Muscle of arm (tissue), 14 donors: ENCODE measurements at places on chromosomes 13 and 19.

GRCh38 chr19:10505583-10506229 lies 2.5 kb upstream of the KEAP1 start:
- peak; percentile 48 for DNase-seq

DNA sequence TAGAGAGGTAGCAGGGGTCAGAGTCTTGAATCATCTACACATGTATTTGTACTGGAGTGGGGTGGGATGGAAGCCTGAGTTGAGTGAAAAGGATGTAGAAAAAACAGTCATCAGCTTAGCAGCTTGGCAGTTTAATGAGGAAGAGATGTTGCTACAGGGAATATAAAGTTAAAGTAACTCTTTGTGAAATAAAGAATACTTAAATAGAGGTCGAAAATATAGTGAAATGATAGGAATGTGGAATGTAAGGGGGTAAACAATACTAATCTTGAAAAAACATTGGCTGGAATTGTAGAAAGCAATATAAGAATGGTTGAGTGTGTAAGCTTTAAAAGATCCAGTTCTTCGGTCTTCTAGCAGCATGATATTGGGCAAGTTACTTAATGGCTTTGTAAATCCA lies 22.7 kb downstream of the NUP58 start:
- no peak for DNase-seq

DNA sequence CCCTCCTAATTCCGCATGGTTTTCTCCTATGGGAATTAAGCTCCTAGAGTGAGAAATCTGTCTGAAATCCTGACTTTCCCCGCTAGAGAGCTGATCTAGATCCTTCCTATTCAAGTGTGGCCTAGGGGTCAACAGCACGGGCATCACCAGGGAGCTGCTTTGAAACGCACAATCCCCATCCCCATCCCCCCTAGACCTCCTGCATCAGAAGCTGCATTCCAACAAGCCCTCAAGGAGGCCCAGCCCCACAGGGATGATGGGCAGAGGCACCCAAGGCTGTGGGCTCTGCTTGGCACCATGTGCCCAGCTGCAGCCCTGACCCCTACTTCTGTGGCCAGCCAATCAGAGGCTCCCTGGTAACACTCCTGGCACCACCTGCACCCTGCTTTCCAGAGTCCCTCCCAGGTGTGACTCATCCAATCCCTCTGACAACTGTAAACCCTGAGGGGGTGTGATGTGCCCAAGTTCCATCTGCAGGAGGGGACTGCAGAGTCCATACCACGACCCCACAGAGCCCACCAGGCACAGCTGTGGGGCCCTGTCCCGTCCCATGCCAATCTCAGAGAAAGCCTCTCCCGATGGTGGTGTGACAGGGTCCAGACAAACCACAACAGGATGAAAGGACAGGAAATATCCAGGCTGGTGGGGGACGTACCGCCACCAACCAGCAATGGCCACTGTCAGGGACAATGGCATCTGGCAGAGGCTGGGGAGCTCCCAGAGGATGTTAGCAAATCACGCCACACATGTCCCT lies 19.8 kb upstream of the SLC35E1 start:
- DNase-seq, result no peak

DNA sequence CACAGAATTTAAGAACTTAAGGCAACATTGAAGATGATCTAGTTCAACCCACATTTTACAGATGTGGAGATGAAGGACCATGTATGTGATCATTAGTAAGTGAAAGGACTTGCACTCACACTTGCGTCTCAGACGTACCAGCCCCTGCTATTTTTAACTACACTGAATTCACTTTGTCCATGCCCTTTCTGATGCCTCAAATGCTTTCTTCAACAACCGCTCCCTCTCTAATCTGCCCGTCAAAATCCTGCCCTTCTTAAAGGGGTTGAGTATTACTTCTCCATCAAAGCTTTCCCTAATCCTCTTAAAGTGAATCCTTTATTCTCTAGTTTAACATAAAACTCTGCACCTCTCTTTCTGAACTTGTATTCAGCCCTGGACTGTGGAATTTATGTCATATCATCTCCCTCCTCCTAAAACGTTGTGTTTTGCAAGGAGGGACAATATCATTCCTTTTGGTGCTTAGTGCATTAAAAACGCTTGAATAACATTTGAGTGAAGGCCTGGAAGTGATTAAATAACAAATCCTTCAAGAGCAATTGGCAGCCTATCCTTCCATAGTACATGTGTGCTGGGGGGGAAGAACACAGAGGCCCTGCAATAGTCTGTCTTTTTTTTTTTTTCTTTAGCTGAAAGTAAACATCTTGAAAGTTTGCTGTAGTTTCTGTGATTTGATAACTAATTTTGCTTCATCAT lies 493.3 kb downstream of the LMO7 start:
- DNase-seq, result peak; percentile 63

- no peak for DNase-seq
Measured at GRCh38 chr13:60617991-60618733, 221.1 kb downstream of the TDRD3 start.

DNA sequence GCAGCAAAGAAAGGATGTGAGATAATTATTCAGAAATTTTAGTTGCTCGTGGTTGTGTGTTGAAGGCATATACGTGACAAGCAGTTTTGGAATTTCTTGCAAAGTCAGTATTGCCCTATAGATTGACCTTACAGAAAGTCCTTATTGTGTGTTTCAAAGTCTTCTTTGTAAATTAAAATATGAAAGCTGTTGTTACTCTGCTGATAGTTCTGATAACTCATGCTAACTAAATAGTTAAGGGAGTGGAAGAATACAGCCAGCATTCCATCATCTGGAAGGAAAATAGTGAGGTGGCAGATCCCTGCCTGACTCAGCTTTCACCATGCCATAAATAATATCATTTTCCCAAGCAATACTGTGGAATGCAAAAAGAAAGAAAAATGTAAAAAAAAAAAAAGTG lies 27.2 kb downstream of the WASF3 start:
- DNase-seq, result no peak

- no peak for DNase-seq
Measured at GRCh38 chr13:74104661-74105275, 29.4 kb downstream of the KLF12 start.

DNA sequence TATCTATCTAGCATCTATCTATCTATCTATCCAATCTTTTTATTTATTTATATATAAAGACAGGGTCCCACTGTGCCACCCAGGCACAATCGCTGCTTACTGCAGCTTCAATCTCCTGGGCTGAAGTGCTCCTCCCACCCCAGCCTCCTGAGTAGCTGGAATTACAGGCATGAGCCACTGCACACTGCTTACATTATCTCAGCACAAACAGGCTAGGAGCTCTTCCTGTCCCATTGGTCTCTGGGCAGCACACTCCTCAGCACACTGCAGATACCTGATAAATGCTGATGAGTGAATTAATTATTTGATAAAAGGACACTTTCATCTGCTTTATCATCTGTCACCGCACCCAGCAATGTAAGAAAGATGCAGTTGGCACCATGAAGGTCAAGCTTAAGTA lies 16.1 kb downstream of the ZNF562 start:
- no peak for DNase-seq

- peak; percentile 64 for DNase-seq
Measured at GRCh38 chr19:1028062-1028926, 1.9 kb downstream of the CNN2 start.

DNA sequence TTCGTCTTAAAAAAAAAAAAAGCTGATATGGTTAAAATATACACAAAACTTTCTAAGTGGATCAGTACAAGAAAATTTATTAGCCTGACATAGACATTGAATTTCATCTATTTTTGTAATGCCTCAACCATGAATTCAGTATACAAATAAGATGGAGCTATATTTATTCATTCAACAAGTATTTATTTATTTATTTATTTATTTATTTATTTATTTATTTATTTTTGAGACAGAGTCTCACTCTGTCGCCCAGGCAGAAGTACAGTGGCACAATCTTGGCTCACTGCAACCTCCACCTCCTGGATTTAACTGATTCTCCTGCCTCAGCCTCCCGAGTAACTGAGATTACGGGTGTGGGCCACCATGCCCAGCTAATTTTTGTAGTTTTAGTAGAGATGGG lies 78.5 kb upstream of the GSX1 start:
- DNase-seq, result no peak

GRCh38 chr13:95509521-95510310 lies 42.8 kb upstream of the CLDN10 start:
- DNase-seq, result no peak

DNA sequence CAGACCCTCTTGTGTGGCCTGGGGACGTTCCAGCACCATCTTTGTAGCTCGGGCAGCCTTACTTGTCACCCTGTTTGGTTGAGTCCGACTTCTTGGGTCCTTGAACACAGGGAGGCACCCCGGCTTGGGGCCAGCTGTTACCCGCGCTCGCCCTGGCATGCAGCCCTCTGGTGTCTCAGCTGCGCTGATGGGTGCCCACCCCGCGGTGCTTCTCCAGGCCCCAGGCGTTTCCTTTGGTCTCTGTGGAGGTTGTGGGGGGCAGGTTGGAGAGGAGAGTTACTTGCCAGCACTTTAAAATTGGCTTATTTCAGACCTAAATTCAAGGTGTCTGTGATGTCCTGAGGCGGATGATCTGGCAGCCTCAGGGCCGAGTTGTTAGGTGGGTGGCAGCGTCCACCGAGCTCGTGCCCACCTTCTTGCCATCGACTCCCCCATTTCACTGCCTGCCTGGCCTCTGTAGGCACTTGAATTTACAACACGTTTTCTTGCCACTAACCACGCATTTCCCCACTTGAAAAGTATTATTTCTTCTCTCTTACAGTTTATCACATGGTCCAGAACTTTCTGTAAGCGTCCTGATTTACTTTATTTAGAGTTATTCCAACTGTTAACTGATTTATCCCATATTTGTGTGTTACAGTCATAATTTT lies 16.9 kb downstream of the UBAC2 start:
- no peak for DNase-seq

- DNase-seq, result peak; percentile 83
Measured at GRCh38 chr19:6048793-6049405, 61.4 kb downstream of the RFX2 start.

DNA sequence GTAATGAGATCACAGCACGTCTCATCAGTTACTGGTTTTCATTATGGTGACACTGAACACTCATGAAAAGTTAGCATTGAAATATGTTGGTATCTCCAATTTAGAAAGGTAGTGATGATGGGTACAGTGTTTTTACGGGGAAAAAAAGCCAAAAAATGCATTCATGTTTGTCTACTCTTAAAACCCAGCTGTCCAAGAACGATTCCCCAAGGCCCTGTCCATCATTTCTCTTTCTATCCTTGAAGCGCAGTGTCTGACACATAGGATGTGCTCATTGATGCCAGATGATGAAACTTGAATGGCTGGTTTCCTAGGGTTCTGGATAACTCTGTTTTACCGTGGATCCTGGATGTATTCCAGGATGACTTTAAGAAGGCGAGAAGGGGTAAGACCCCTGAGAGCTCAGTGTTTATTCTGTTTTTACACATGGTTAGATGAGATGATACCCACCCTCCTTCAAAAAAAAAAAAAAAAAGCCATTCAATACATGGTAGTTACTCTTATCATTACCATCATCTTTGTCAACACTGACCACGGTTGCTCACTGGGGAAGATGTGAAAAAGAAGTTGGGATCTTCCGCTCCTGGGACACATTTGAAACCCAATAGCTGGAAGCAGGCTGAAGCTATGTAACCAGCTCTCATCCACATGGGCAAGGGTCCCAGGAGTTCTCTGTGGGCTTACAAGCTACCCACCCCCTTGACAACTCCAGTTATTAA lies 22.5 kb downstream of the SERP2 start:
- DNase-seq, result no peak

- DNase-seq, result no peak
Measured at GRCh38 chr19:48826606-48827020, 9.7 kb downstream of the HSD17B14 start.

DNA sequence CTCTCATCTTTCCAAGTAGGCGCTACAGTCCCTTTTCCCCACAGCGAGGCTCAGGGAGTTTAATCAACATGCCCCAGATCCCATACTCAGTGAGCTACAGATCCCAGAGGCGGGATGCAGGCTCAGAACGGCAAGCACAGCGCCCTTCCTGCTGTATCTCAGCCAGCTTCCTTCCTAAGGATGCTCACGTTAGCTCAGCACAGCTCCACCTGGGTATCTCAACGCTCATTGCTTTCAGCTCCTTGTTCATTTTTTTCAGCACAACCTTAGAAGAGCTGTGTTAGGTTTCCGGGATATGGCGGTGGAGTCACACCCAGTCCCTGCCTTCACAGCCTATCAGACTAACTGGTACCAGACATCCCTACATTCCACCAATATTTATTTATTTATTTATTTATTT lies 3.1 kb upstream of the MEGF8 start:
- no peak for DNase-seq

DNA sequence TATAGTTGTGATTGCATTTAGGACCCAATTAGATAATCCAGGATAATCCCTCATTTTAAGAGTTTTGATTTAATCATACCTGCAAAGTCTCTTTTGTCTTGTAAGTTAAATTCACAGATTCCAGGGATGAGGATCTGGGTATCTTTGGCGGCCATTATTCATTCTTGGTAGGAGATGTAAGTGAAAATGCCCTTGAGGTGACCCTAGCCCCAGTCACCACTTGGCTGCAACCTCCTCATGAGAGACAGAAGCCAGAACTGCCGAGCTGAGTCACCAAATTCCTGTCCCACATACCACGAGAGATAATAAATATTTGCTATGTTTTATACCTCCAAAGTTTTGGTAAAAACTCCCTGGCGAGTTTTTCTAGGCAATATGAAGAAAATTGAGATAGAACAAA lies 389.4 kb downstream of the RFC3 start:
- DNase-seq, result no peak

- no peak for DNase-seq
Measured at GRCh38 chr19:38838208-38838985, 6.8 kb upstream of the ECH1 start.

DNA sequence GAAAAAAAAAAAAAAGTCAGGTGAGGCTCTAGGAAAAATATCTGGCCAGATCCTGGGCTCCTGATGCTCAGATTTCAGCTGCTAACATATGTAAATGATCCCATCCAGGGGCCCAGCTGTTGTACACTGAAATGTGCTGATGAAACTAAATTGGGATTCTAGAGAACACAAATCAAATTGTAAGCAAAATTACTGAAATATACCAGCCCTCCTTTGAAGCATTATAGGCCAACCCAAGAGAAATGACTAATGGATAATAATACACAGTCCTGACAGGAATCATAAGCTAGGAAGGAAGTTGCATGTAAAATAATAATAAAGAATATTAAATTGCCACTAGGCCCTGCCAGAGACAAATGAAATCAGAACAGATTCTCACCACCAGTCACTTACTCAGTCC lies 17.8 kb downstream of the KCTD12 start:
- DNase-seq, result no peak

- no peak for DNase-seq
Measured at GRCh38 chr13:60690604-60691003, 293.6 kb downstream of the TDRD3 start.

GRCh38 chr19:56134654-56134921 lies 6.5 kb upstream of the ZNF444 start:
- no peak for DNase-seq

GRCh38 chr13:40599124-40599523 lies 67.3 kb downstream of the FOXO1 start:
- DNase-seq, result no peak

GRCh38 chr13:67643516-67644055 lies 413.4 kb upstream of the PCDH9 start:
- no peak for DNase-seq

GRCh38 chr13:73873940-73874830 lies 260.0 kb downstream of the KLF12 start:
- no peak for DNase-seq
